Hematopoietic multipotent progenitor cell treated with erythropoietin and hydrocortisone succinate and interleukin-3 and kit ligand, for 17 days (in vitro differentiated cells): ENCODE measurements at places on chromosomes 2 and 18.

GRCh38 chr2:218980735-218981389 is 4.1 kb downstream of the FEV start:
- DNase-seq: no peak

GRCh38 chr2:99275882-99276281 is 20.4 kb upstream of the LYG2 start:
- no peak for DNase-seq

DNA sequence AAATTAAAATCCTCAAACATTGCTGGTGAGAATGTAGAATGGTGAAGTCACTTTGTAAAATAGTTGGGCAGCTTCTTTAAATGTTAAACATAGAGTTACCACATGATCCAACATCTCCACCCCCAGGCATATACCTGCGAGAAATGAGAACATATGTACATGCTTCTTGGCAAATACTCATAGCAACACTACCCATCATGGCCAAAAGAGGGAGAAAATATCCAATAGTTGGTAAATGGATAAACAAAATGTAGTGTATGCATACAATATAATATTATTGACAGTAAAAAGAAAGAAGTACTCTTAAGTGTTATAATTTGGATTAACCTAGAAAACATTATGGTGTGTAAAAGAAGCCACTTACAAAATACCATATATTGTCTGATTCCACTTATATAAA is 185.9 kb downstream of the CDH7 start:
- no peak for DNase-seq

DNA sequence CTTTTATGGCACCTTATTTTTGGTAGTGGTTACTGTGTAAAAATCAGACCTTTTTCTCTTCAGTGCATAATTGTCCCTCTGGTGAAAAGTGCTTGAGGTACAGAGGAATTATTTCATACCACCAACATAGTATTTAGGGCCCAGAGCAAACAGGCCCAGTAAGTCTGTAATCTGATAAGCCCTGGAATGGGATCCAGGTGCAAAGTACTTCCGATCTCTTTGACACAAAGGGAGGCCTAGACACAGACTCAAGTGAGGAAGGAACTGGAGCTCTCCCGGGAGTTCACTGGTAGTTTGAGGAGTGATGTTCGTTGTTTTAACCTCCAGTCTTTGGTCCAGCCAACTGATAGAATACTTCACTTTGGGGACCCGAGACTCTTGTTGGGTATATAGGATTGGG is 57.4 kb downstream of the RAB31 start:
- no peak for DNase-seq

- DNase-seq: no peak
Observed at GRCh38 chr2:240911641-240912265, 5.6 kb downstream of the CROCC2 start.

- DNase-seq: no peak
Observed at GRCh38 chr18:10928772-10929373, 220.5 kb downstream of the PIEZO2 start.

GRCh38 chr2:25294573-25295462 is 46.9 kb downstream of the DNMT3A start:
- no peak for DNase-seq

DNA sequence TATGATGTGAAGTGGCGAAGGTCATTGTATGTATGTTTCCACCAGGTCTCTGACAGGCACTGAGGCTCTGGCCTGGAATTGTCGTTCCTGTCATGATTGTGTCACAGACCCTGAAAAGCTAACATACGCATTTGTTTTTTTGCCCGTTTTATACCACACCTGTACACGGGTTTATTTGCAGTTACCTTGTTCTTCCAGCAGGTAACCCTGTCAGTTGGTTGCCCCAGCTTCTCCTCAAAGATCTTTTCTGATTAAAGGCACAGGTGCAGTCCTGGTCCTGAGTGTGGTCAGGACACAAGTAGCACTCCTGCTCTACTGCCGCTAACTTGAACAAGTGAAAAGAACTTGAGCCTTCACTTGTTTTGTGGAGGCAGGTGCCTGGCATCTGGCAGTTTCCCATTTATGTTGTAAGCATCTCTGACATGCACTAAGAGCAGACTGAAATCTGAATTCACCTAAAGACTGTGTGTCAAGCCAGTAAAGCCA is 19.9 kb downstream of the CD8A start:
- DNase-seq: no peak

- no peak for DNase-seq
Observed at GRCh38 chr2:233084488-233084887, 24.3 kb downstream of the INPP5D start.

- no peak for DNase-seq
Observed at GRCh38 chr18:39991696-39992265, 1963.3 kb upstream of the PIK3C3 start.

GRCh38 chr18:26911840-26912239 is 46.3 kb upstream of the AQP4 start:
- no peak for DNase-seq

GRCh38 chr2:174106736-174107135 is 141.6 kb upstream of the SP3 start:
- no peak for DNase-seq

DNA sequence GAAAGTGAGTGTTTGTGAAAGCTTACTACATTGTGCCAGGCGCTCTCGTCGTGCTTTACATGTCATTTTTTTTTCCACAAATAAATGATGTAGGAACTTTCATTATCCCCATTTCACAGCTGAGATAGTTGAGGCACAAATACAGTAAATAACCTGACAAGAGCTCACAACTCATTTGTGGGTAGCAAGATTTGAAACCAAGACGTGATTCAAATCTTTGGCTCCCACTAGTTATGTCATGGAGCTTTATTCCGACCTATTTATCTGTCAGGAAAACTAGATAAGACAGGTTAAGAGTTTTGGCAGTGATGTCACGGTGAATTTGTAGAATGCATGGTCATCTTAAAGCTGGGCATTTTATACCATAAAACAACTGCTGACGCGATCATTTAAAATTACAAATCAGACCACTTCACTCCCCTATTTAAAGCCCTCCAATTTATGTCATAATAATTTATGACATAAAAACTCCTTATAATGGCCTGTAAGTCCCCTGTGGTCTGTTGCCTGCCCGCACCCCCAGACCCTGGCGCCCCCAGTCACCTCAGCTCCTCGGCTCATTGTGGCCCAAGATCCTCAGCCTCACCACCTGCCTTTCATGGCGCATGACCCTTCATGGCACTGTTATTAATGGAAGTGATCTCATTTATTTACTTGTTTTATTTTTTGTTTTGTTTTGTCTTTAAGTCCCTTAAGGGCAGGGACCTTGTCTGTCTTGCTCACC is 678 bp upstream of the ZNF24 start:
- no peak for DNase-seq

- peak; percentile 65 for DNase-seq
Observed at GRCh38 chr2:31523871-31524492, 56.8 kb downstream of the SRD5A2 start.

DNA sequence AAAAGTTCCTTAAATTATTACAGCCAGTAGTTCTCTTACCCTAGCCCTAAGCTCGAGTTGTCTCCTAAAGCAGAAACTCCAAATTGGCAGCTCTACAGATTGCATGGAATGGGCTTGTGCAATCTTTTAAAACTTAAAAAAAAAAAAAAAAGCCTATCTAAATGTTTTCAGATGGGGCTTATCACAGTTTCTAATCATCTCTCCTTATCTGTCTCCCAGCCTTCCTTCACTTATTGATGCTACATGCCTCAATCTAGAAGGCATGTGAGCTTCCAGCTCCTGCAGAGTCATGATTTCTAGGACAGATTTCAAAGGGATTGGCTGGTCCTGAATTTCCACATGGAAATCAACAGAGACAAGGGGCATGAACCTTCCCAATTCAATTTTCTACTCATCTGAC is 33.1 kb upstream of the PELI1 start:
- no peak for DNase-seq

DNA sequence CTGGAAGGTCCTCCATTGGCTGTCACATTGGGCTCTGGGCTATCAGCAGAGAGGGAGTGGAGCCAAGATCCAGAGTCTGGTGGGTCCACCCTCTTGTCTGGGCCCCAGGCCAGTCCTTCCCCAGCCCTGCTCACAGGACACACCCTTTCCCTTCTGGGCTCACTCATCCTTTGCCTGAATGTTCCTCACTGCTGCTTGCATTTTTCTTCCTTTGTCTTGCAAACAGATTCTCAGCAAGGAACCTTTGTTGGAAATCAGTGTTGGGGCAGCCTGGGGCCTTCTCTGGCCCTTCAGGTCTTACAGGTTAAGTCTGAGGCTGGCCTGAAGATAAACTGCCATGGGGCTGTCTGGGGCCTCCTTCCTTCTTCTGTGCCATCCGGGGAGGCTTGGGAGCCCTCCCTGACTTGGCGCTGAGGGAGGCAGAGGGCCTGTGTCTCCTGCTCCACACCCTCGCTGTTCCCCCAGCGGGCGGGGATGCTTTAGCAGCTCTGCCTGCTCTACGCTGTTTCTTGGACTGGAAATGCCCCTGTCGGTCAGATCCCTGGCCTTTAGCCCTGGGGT is 11.5 kb upstream of the CELF4 start:
- DNase-seq: no peak

DNA sequence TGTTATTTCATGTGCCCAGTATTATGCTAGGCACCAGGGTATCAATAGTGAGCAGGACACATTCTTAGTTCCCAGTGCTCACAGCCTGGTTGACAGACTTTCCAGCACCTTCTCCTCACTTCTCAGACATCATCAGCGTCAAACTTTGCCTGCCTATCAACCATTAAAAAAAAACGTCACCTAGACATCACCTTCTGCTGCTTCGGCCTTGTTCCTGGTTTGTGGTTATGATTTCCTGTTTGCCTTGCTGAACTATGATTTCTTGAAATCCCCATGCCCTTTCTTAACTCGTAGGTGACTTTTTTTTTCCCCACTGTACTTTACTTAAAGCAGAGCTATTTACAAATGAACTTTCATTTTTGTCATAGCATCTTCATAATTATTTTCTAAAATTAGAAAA is 60.4 kb upstream of the NABP1 start:
- DNase-seq: no peak

DNA sequence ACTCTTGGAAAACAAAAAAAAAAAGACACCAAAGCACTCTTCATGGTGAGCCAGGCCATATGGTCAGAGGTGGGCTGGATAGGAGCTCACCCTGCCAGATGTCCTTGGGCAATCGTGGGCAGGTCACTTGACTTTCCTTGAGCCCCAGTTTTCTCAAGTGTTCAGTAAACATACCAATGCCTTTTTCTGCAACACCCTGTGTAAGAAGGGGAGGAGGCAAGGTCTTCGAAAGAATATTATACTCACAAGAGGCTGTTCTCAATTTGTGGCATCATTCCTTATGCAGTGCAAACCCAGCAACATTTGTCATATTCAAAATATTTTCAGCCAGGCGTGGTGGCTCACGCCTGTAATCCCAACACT is 22.9 kb upstream of the TMEM87B start:
- no peak for DNase-seq
